ENCODE measurements at places on chromosomes 12 and 14.

- no peak for DNase-seq
Observed at GRCh38 chr14:29652571-29652970, 275.1 kb downstream of the PRKD1 start.

- no peak for DNase-seq
Observed at GRCh38 chr14:60963761-60964160, 17.1 kb downstream of the TRMT5 start.

DNA sequence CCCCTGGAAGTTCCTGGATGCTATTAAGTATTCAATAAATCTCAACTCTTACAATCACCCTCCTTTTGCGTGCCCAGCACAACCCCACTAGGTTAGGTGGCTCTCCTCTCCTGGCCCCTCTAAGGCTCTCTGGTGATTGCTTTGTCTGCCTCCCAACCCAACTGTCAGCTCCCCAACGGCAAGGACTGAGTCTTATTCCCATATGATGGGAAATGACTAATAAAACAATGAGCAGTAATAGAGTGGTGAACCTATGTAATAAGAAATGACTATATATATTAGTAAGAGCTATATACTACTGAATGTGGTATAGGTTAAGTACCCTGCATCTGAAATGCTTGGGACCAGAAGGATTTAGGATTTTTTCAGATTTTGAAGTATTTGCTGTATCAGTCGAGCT is 8.1 kb downstream of the APPL2 start:
- DNase-seq: no peak

DNA sequence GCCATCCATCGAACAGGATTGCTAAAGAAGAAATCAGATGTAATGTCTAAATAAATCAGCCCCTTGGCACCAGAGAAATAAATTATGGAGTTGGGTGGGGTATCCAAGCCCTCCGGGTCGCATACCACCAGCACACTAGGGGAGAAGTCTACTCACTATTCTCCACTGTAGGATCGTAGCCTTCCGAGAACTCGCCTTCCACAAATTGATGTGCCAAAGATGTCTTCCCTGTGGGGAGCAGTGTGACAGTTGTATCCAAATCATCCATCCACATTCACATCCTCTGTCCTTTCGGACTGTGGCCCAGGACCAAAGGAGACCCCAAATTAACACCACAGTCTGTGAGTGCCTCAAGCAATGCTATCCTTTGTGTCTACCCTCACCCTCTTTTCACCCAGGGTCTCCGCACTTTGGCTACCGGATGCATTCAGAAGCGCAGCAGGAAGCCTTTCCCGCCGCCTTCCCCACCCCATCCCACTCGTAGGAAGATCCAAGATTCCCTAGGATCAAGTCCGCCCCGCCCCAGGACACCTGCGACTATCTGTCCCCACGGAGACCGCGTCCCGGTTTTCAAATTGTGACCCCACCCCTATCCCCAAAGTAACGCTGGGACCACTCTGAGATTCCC is 786 bp downstream of the RHEBL1 start:
- no peak for DNase-seq

DNA sequence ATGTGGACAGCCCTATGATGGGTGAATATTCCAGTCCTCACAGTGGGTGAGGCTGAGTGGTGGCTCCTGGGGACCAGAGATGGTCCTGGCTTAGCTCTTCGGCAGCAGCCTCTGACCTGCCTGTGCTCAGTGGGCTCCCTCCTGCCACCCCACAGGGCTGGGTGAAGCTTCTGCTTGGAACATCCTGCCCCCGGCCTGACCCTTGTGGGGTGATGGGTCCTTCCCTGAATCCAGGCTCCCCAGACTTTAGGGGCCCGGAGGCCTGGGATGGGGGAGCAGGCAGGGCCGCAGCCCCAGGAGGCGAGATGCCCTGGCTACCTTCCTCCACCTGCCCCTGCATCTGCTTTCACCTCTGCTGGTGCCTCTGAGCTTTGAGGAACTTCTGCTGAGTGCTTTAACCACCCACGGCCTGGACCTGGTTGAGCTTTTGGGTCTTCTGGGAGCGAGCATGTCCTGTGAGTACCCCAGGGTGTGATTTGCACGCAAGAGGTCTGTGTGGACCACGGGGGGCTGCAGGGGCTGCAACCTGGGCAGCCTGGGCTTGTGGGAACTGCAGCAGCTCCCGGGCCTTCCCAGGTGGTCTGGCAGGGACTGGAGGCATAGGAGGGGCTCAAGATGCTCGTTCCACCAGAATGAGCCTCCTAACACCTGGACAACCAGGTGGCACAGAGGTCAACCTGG is 159.5 kb downstream of the KIF26A start:
- no peak for DNase-seq

DNA sequence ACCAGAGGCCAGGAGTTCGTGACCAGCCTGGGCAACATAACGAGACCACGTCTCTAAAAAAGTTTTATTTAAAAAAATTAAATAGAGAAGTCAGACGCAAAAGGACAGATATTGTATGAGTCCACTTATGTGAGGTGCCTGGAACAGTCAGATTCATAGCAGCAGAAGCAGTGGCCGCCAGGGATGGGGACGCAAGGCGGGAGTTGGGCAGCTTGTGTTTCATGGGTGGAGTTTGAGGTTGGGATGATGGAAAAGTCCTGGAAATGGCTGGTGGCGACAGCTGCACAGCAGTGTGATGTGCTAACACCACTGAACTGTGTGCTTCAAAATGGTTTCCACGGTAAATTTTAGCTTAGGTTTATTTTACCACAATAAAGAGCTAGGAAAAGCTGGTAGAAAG is 57.6 kb upstream of the DDX11 start:
- DNase-seq: no peak

DNA sequence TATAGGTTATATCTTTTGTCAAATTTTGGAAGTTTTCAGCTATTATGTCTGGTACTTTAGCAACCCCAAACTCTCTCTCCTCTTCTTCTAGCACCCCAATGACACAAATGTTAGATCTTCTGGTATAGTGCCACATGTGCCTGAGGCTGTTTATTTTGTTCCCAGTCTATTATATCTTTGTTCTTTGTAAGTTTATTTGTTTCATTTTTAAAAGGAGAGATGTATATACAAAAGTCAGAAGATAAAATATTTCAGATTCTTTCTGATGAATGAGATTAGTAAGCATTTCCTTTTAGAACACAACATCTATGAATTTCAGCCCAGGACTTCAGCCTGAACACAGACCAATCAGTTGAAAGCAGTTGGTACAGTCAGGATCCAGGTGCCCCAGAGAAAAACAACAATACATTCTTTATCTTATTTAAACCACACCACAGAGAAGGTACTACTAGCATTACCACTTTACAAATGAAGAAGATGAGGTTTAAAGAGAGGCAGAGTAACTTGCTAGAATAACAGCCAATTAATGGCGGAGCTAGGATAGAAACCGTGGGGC is 114.1 kb upstream of the BTG1 start:
- DNase-seq: no peak

DNA sequence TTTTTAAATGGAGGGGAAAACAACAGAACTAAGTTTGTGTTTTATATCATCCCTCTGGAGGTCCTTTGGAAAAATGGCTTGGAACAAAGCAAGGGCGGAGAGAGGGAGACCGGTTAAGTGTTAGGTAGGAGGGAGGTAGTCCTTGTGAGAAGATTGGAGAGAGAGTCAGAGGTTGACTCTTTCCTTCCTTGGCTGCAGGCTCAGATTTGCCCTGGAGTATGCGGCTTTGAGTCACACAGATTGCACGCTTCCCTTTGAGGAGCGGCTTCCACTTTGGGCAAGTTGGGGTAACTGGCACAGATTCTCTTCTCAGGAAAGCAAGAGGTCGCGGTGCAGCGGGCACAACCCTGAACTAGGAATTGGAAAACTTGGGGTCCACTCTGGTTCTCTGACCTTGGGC is 9.9 kb downstream of the SOCS2 start:
- DNase-seq: no peak

- no peak for DNase-seq
Observed at GRCh38 chr12:31316891-31317290, 9.1 kb downstream of the SINHCAF start.

- DNase-seq: no peak
Observed at GRCh38 chr14:34450542-34450915, 11.5 kb downstream of the SPTSSA start.

DNA sequence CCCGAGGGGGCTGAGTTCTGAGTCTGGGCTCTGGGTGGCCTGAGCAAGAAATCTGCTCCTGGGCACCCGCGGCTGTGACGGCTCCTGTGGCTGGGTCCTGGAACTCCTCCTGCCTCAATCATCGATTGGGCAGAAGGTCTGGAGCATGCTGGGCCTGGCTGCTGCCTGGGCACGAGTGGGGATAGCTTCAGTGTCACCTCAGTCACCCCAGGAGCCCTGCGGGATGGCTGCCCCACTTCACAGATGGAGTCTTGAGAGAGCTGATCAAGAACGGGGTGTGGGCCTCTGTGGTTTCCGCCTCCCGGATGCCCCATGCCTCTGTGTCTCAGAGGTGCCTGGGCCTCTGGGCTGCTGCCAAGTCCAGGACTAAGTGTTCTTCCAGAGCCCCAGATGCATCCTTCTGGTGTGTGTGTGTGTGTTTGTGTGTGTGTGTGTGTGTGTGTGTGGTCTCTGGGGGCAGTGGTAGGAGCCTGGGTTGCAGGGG is 185.6 kb upstream of the C14orf180 start:
- DNase-seq: no peak

GRCh38 chr14:80602946-80603345 is 338.6 kb downstream of the CEP128 start:
- DNase-seq: no peak

GRCh38 chr12:54240129-54240528 is 39.8 kb downstream of the CBX5 start:
- DNase-seq: no peak

DNA sequence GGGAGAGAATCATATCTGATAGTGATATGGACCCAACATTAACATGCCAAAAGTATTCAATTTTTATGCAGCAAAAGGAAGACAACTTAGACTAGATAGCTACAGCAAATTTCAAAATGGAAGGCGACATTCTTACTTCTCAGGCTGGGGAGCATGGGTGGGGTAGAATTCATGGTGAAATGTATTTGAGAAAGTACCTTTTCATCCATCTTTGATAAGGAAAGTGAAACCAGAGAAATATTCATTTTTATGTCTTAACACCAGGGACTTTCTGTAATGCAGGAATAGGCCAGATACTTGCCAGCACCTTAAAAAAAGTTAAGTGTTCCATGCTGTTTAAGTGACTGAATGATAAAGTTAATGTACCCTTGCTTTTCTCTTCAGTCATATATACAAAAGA is 13.4 kb downstream of the BTG1 start:
- DNase-seq: no peak

DNA sequence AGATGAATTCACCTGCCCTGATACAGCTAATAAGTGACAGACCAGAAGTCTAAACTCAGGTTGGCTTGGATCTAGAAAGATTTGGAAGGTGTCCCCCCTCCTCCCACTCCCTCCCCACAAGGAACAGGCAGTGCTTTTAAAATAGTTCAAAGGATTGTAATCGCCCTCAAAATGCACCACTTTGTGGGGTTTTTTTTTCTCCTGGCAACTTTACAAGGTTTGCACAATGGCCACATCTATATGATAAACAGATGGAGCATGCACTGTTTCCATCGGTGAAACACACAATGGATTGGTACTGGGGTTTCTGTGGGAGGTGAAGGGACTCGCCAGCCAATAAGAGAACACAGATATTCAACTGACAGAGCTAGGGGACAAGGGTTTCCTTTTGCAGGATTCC is 137.4 kb downstream of the LLPH start:
- no peak for DNase-seq

GRCh38 chr12:47356129-47356700 is 276.5 kb upstream of the AMIGO2 start:
- no peak for DNase-seq

GRCh38 chr14:92929689-92930608 is 7.0 kb downstream of the CHGA start:
- no peak for DNase-seq

- no peak for DNase-seq
Observed at GRCh38 chr12:47757840-47758583, 668 bp downstream of the RAPGEF3 start.

GRCh38 chr12:85927166-85927565 is 53.1 kb downstream of the NTS start:
- no peak for DNase-seq

DNA sequence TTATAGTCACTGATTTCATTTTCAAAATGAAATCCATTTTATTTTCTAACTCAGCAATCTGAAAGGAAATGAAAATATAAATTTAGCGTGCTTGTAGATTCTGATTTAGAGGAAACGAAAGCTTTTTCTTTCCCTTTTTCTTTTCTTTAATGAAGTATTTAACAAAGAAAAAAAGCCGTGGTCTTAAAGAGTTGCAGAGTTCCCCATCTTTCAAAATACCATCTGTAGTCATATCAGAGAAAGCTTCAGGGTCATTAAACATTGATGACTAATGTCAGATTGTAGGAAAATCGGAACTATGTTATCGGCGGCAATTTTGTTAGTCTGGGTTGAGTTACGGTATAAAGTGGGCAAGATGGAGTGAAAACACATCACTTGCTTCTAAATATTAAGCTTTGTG is 32.3 kb downstream of the DRAM1 start:
- no peak for DNase-seq

DNA sequence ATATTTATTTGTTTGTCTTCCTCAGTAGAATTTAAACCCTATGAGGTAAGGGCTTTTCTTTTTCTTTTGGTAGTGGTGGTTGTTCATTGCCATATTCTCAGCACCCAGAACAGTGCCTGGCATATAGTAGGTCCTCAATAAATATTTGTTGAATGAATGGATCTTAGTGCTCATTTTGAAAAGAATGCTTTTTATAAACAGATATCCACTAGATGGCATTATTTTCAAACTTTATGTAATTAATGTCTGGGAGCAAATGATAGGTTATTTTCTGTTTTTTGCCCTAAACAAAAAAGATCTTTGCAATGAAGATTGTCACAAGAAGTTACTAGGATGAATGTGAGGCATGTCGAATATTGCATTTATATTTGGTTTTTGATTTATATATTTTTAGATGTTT is 64.1 kb downstream of the RAD51B start:
- DNase-seq: no peak

- no peak for DNase-seq
Observed at GRCh38 chr14:54675236-54676128, 108.6 kb downstream of the SAMD4A start.

- no peak for DNase-seq
Observed at GRCh38 chr14:94447206-94447605, 5.4 kb downstream of the SERPINA11 start.

DNA sequence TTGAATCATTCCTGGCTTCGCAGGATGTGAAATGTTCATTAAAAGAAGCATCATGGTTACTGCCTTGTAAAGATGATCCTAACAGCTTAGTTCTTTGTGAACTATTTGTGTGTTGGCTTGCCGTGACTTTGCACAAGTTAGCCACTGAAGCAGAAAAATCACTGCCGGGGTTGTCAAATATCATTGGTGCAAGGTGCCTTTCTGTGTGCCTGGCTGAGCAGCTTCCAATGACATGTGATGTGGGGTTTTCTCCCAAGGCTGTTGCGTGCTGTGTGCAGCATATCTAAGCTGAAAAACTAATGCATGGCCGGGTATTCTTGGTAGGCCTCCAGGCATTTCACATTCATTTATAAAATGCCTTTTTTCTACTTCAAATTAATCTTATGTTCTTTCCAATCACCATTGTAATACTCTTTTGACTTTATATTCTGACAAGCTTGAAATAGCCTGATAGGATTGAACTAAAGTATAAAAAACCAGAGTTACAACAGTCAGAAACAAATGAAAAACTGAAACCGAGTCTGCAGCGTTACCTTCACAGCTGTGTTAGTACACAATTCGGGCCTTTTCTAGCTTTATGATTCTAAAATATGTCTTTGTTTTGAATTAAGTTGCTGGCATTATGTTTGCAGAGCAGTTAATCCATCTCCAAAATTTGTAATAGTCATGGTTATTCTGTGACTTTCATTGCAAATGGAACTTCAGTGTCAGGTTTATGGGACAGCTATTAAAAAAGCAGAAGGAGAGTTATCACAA is 222.1 kb downstream of the SYT1 start:
- no peak for DNase-seq

Measured in renal cortex interstitium (tissue), 15 donors.